GM23338 (cell line): ENCODE measurements at places on chromosomes 3 and 15. TPM values are rescaled to one million over a fixed set of nuclear protein-coding genes. Genes with fewer than 3 reads are reported as not detected.

The TEX9 gene
- polyA plus RNA-seq: 16.1 and 21.8 TPM in 2 replicates

The SERPINI2 gene
- 0.57 and 0.68 TPM in 2 replicates for polyA plus RNA-seq

The GOLGA6B gene
- 0.65 TPM in 1 of 2 replicates, not detected in the other for polyA plus RNA-seq

The TP53BP1 gene
- polyA plus RNA-seq: 15.5 and 17.7 TPM in 2 replicates

The TFRC gene
- polyA plus RNA-seq: 29.3 and 35.5 TPM in 2 replicates

The COLQ gene
- polyA plus RNA-seq: 0.71 and 0.78 TPM in 2 replicates

The CCR9 gene
- polyA plus RNA-seq: not detected in 2 replicates

The DGKG gene
- polyA plus RNA-seq: 0.17 and 0.31 TPM in 2 replicates

The GOLGB1 gene
- 43.7 and 56.8 TPM in 2 replicates for polyA plus RNA-seq

The GP5 gene
- polyA plus RNA-seq: 0.15 TPM in 1 of 2 replicates, not detected in the other

The ABTB1 gene
- 3.7 TPM in 2 replicates for polyA plus RNA-seq

The INKA1 gene
- polyA plus RNA-seq: 3.7 and 5.0 TPM in 2 replicates
